ENCODE measurements at places on chromosomes 11 and 22.

GRCh38 chr11:93765551-93765950 lies 18.5 kb upstream of the MED17 start:
- DNase-seq = no peak

- DNase-seq = no peak
Measured at GRCh38 chr22:35749808-35750207, 32.1 kb downstream of the APOL5 start.

- DNase-seq = no peak
Measured at GRCh38 chr11:29243616-29244015, 773.2 kb downstream of the KCNA4 start.

GRCh38 chr11:65778431-65778900 lies 2.3 kb downstream of the AP5B1 start:
- no peak for DNase-seq

DNA sequence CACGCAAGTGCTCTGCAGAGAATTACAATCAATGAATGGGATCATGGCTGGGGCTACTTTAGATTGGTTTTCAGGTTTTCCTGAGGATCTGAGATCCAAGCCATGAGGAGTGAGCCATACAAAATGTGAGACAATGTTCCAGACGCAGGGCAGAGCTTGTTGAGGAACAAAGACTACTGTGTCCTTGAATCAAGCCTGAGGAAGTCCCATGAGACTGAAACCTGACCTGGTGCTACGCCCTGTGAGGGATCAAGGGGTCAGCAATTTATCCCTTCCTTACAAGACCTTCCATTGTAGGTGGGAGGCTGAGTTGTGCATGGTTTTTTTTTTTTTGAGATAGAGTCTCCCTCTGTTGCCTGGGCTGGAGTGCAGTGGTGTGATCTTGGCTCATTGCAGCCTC lies 2.1 kb downstream of the INCENP start:
- DNase-seq = no peak

- DNase-seq = no peak
Measured at GRCh38 chr11:13038366-13038765, 29.2 kb downstream of the RASSF10 start.

DNA sequence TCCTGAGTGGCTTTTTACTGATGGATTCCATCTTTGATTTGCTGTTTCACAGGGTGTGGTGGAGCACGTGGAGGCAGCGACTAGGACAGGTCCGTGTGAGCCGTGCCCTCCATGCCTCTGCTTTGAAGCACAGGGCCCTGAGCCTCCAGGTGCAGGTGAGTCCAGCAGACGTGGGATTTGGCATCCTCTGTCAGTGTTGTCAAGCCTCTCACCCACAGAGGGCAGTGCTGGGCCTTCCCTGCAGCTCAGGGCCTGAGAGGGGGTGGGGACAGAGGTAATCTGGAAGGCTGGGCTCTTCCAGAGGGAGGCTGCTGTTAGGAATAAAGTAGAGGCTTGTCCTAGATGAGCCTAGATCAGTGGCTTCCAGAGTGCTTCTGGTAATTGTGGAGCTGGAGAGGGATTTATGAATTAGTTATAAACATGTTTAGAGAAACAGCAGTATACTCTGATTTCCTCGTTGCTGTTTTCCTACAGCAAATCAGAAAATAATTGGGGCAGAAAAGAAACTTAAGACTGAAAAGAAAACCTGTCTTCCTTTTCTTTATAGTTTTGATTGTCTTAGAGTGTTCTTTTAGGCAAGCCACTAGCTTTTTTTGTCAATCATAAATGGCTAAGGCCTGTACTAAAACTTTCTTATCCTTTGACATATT lies 65.0 kb downstream of the SFI1 start:
- peak; percentile 9 for DNase-seq

- DNase-seq = no peak
Measured at GRCh38 chr22:32801537-32802236, at the start of gene TIMP3. Gene TIMP3 (plus strand): TSS chr22:32801705. CDS start chr22:32802002, 297 bp downstream.

DNA sequence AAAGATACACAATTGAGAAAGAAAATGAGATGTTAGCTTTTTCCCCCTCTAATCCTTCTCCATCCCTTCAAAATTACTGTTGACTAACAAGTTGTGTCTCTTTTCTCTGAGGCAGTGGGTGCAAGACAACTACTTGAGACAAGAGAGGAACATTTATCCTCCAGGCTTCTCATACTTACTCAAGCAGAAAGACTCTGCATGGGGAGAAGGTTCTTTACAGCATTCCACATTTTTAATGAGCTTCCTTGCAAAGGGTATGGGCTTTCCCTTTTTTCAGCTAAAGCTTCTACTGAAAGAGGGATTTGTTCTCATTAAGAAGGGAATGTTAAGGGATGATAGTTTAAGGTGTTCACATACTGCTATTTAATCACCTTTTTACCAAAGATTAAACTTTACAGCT lies 47.8 kb downstream of the PAX6 start:
- no peak for DNase-seq

DNA sequence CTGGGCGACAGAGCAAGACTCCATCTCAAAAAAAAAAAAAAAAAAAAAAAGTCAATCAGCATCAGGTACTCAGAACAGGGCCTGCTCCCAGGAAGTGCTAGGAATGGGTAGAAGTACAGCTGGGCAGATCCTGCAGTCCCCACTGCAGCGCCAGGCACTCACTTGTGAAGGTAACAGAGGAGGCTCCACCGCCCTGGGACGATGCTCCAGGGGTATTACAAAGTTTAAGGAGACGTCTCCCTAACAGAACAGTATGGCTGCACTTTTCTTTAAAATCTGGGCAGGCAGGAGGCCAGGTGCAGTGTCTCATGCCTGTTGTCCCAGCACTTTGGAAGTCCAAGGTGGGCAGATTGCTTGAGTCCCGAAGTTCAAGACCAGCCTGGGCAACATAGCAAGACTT lies 1449.0 kb downstream of the BRD1 start:
- no peak for DNase-seq

DNA sequence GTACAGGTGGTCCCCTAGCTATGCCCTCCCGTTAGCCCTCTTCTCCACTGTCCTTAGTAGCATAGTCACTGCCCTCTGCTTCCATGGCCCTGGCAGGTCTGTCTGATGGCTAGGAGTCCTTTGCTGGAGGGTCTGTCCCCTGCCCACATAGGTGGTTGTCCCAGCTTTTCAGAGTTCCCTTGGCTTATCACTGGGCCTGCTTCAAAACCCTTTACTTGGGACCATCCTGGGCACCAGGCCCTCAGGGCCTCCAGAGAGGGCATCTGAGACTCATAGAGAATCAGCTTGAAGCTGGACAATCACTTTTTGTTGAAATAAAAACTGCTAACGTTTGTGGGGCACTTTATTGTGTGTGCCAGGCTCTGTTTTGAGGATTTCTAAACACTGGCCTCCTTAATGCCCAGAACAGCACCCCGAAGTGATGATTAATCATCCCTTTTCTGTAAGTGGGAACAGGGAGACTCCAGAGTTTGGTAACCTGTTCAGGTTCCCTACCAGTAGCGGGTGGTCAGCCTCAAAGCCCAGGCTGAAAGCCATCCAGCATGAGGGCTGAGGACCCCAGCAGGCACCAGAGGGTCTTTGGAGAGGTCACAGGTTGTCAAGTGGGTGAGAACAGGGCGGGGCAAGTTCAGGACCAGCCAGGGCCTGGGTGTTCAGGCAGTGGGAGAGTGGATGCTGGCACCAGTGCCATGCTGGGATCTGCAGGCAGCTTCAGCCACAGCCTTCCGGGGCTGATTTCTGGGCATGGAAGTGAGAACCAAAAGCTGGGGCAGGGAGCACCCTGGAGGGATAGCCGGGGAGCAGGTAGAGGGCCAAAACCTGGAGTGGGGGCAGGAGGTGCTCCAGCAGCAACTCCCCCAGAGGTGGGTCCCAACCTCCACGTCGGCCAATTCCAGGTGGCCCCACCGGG lies 495 bp upstream of the KCNK4 start:
- no peak for DNase-seq

DNA sequence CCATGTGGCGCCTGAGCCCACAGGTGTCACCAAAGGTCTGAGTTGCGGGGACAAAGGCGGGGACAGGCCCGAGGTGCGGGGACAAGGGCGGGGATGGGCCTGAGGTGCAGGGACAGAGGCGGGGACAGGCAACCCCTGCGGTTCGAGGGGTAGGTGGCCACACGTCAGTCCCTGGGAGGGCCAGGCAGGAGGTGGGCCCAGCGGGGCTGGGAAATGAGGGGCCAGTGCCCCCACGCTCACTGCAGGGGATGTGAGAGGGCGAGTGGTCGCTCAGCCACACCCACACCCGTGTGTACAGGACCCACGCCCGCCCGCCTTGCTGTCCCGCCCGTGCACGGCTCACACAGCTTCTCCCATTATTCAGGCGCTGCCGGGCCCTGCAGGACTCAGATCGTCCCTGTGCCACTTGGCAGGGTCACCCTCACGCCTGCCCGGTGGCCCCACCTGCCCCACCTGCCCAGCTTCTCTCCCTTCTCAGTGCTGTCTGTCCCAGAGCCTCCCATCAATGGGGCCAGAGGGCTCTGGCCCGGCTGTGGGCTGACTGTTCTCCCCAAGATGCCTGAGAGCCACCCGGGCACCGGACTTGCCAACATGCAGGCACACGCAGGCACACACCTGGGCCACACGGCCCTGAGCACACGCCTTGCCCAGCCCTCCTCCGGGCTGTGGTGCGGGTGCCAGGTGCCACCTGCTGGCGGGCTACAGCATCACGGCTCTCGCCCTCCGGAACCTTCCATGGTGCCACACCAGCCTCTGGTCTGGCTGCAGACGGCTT lies 14.2 kb upstream of the MUC6 start:
- DNase-seq = peak; percentile 71

- DNase-seq = no peak
Measured at GRCh38 chr11:57586711-57587245, 10.7 kb upstream of the SERPING1 start.

GRCh38 chr11:22454461-22455090 lies 116.4 kb downstream of the SLC17A6 start:
- DNase-seq = no peak

DNA sequence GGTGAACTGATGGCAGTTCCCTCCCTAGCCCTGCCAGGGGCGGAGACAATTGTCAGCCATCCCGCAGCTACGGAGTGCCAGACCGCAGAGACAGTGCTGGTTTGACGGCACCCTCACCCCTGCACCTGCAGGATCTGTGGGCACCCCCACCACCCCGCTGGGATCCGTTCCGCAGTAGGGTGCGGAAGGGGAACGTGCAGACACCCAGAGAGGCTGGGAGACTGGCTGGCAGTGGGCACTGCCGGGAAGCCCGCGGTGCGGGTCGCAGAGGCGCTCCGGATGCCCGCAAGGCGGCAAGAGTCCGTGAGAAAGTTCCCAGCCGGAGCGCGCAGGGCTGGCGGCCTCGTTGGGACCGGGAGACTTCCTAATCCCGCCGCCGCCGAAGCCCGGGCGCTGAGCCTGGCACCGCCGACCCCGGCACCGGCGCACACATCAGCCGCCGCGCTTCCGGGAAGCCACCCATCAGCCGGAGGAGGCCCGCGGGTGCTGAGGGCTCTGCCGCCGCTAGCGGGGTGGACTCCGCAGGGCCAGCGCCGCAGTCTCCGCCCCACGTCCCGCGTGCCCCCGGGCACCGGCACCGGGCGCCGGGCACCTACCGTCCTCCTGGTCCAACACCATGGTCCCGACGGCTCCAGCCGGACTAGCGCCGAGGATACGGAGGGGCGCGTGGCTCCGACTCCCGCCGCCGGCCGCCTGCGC lies 4.3 kb upstream of the LMO1 start:
- DNase-seq = no peak

- no peak for DNase-seq
Measured at GRCh38 chr11:97909614-97910399, 1110.9 kb upstream of the CNTN5 start.

GRCh38 chr11:58594826-58595225 lies 16.0 kb downstream of the ZFP91 start:
- no peak for DNase-seq

- DNase-seq = no peak
Measured at GRCh38 chr11:64990222-64990923, 6.4 kb downstream of the BATF2 start.

GRCh38 chr11:95608093-95608492 lies 181.5 kb downstream of the FAM76B start:
- DNase-seq = no peak

DNA sequence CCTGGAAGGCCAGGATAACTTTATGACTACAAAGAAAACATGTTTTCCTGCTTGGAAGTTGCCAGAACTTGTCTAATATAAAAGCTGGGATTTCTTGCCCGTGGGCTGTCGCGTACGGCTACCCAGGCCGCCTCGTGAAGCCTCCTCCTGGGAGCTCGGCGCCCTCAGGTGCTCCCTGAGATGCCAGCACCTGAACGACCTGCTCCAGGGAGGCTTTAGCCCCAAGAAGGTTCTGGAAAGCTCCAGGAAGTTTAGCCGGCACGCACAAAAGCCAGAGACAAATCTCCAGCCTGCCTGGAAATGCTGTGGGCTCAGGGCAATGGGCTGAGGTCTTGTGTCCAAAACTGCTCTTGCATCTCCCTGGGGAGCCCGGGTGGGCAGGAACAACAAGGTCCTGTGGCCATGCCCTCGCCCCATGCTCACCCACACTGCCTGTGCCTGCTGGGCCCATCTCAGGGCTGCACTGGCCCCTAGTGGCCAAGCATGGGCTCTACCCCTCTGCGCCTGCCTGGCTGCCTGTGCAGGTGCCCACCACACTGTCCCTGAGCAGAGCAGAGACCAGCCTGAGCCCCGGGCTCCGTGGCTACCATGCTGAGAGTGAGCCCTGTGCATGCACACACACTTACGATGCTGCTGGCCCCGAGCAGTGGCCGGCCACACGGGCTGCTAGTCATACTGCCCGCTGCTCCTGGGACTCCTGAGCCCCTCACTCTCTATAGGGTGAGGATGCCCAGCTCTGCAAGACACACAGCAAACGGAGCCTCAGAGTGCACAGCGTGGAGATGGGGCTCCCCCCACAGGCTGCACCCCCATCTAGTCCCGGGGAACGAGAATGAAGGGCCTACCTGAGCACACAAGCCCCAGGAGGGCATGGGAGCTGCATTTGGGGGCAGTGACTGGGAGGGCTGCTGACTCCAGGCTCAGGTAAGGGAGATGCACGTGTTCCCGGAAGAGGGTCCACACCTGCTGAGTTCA lies 4.9 kb upstream of the CELSR1 start:
- DNase-seq = peak; percentile 80

DNA sequence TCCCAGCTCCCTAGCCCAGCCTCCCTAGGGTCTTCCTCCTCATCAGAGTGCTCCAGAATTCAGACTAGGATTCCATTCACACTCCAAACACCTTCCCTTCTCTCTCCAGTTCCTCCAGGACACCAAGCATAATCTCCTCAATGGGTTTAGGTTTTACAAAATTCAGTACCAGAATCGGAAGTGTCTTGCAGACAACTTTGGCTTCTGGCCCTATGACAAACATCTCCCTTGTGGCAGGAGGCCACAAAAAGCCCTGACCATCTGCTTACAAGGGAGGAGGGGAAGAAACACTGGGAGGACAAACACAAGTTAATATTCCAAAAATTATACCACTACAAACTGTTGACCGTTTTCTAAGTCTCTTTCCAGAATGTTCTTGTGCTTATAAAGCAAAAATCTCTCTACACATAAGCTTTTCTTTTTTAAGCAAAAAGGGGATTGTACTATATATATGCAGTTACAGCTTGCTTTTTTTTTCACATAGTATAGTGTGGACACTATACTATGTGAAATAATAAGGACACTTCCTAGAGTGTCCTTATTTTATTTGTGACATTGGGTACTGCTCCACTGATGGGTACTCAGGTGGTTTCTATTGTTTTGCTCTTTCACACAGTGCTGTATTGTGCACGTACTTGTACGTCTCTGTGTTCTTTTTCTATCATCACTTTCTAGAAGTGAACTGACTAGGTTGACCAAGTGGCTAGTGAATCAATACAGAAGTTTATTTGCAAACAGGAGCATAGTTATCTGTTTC lies 78.7 kb downstream of the BDNF start:
- DNase-seq = no peak

GRCh38 chr11:62186195-62186594 lies 3.8 kb upstream of the SCGB1D1 start:
- no peak for DNase-seq
